ENCODE measurements at places on chromosomes 7 and 10. TPM values are rescaled to one million over a fixed set of nuclear protein-coding genes. Genes with fewer than 3 reads are reported as not detected.

GRCh38 chr10:130921911-130922440 is 389.5 kb downstream of the TCERG1L start:
- H3K27me3 ChIP-seq, result no peaks in the 10 kb centered on the region
- no peak overlapping the region for H3K27ac ChIP-seq
- no peak for DNase-seq
- no peaks in the 10 kb centered on the region for H3K36me3 ChIP-seq
- H3K4me1 ChIP-seq, result no peaks in the 10 kb centered on the region

Gene SPAM1
- total RNA-seq, result not detected

Gene LYZL1
- total RNA-seq, result not detected

DNA sequence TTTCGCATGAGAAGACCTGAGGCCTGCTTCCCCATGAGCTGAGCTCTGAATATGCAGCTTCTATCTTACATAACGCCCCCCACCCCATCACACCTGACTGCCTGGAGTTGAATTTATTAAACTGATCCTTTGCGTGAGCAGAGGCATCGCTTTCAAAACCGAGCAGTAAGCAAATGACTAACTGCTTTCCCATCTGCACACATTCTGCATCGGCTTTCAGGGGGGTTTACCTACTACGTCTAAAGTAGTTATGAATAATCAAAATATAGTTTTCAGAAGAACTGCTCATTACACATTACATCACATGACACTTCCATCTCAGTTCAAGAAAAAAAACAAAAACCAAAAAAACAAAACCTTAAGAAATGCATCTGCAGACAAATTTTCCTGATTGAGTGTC is 54.7 kb upstream of the EGR2 start:
- peaks cover 11% of the 10 kb centered on the region for H3K27me3 ChIP-seq
- H3K4me1 ChIP-seq, result peaks cover 5% of the 10 kb centered on the region
- no peaks in the 10 kb centered on the region for H3K36me3 ChIP-seq

DNA sequence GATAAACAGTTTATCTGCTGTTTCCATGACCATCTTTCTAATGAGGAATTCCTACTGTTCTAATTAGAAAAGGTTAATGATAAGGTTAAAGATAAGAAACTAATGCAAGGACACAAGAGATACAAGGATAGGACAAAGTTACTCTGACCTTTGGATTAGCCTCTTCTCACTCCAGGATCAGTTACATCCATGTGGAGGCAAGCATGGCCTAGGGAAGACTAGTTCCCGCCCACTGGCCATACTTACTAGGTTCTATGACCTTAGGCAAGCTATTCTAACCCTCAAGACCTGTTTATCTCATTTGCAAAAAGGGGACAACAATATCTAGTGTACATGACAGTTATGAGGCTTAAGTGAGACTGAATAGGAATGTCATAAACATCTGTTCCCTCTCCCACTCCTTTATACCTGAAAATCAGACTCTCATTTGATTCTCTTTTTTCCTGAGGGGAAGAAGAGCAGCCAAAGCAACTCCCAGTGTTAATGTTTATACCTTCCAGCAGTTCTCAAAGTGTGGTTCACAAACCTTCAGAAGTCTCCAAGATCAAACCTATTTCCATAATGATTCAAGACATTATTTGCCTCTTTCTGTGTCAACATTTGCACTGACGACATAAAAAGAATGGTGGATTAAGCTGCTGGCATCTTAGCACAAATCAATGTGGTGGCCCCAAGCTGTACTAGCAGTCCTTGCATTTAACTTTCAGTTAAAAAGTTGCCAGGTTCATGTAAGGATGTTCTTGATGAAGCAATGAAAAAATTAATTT is 72.0 kb downstream of the SRPK2 start:
- no peaks in the 10 kb centered on the region for H3K27me3 ChIP-seq
- H3K4me3 ChIP-seq, result no peak overlapping the region
- peaks cover 34% of the 10 kb centered on the region for H3K4me1 ChIP-seq
- H3K27ac ChIP-seq, result no peak overlapping the region
- DNase-seq, result no peak
- H3K36me3 ChIP-seq, result peaks cover 7% of the 10 kb centered on the region

Gene CYP2C19
- total RNA-seq, result not detected

GRCh38 chr7:55520426-55521140 is 51.7 kb downstream of the VOPP1 start:
- no peak for DNase-seq
- H3K4me3 ChIP-seq, result no peak overlapping the region
- no peaks in the 10 kb centered on the region for H3K27me3 ChIP-seq
- peaks cover 27% of the 10 kb centered on the region for H3K4me1 ChIP-seq

DNA sequence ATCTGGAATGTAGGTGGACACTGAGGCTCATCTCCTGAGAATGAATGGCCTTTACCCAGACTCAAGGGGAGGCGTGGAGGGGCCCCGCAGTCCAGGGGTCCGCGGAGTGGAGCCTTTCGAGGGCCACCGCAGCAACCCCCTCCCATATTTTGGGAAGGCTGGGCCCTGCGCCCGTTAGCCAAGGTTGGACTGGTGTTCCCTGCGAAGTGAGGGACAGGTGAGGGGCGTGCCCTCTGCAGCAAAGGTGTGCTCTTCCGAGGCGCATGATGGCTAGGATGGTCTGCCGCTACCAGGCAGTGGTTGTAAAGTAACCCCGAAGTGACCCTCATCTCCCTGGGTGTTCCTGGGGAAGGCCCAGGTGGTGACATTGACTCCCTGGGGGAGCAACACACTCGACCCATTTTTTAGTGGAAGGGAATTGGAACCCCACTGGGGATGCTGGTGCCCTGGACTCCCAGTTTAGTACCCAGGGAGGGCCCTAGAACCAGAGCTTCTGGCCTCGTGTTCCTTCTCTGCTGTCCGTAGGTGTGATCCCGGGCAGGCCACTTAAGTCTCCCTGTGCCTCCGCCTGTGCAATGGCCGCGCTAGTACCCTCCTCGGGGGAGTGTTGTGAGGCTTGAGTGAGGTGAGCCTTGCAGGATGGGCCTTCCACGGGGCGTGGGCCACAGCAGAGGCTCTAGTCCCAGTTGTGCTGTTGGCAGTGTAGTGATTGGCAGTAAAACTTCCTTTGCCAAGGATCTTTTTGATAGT is 779 bp downstream of the FAM241B start:
- no peaks in the 10 kb centered on the region for H3K27me3 ChIP-seq
- peak overlapping the region; percentile 68 for H3K4me3 ChIP-seq
- H3K27ac ChIP-seq, result no peak overlapping the region

- peaks cover 4% of the 10 kb centered on the region for H3K4me1 ChIP-seq
- peaks cover 50% of the 10 kb centered on the region for H3K36me3 ChIP-seq
- no peaks in the 10 kb centered on the region for H3K27me3 ChIP-seq
- DNase-seq, result no peak
Measured at GRCh38 chr10:26554246-26554645, 116.1 kb downstream of the APBB1IP start.

DNA sequence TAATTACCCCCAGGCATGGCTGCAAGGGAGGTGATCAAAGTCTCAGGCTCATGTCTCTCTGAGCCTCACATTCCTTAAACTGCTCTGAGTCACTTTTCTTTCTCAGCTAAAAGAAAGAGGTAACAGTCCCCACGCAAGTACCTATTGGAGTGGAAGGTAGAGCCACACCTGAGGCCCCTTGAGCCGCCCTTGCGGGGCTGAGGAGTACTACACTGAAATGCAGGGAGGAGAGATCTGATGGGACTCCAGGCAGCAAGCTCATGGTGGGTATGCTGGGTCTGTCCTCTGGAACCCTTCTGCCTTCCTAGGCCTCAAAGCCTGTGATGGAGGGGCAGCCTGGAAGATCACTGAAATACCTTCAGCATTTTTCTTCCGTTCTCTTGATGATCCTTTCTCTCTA is 960.0 kb downstream of the DNAJB9 start:
- no peaks in the 10 kb centered on the region for H3K36me3 ChIP-seq
- H3K27me3 ChIP-seq, result no peaks in the 10 kb centered on the region
- no peaks in the 10 kb centered on the region for H3K4me1 ChIP-seq
- DNase-seq, result no peak
- H3K27ac ChIP-seq, result no peak overlapping the region

DNA sequence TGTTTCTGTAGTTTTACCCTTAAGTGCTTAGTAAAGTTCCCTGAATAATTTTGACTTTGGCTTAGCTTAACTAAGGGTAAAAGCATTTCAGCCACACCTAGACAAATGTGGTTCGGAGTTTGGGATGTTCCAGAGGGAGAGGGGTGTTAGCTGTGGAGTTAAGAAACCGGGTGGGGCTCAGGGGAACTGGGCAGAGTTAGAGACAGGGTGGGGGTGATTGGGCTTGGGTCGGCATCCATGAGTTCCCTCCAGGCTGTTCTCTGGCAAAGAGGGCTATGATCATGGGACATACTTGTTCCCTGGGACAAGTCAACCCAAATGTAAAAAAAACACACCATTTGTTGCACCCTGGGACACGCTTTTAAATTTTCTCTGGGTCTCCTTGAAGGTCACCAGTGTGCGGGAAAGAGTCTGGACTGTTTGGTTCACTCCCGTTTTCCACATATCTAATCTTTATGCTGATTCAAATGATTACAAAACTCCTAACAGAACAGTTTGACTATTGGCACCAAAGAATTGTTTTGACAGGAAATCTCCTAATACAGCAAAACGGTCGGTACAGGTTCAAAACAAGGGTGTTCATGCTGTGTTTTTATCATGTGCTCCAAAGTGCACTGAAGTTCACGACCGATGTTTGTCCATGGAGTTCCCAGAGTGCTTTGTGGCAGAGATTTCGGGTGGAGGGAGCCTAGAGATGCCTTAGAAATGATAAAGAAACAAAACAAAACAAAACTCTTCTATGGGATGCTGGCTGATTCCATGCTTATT is 56.5 kb downstream of the PLXDC2 start:
- no peak overlapping the region for H3K4me3 ChIP-seq
- H3K36me3 ChIP-seq, result no peaks in the 10 kb centered on the region
- H3K4me1 ChIP-seq, result no peaks in the 10 kb centered on the region
- DNase-seq, result no peak

GRCh38 chr7:129797214-129797789 is 155.5 kb downstream of the UBE2H start:
- no peak overlapping the region for H3K4me3 ChIP-seq
- no peak for DNase-seq
- no peaks in the 10 kb centered on the region for H3K36me3 ChIP-seq
- H3K27ac ChIP-seq, result no peak overlapping the region

DNA sequence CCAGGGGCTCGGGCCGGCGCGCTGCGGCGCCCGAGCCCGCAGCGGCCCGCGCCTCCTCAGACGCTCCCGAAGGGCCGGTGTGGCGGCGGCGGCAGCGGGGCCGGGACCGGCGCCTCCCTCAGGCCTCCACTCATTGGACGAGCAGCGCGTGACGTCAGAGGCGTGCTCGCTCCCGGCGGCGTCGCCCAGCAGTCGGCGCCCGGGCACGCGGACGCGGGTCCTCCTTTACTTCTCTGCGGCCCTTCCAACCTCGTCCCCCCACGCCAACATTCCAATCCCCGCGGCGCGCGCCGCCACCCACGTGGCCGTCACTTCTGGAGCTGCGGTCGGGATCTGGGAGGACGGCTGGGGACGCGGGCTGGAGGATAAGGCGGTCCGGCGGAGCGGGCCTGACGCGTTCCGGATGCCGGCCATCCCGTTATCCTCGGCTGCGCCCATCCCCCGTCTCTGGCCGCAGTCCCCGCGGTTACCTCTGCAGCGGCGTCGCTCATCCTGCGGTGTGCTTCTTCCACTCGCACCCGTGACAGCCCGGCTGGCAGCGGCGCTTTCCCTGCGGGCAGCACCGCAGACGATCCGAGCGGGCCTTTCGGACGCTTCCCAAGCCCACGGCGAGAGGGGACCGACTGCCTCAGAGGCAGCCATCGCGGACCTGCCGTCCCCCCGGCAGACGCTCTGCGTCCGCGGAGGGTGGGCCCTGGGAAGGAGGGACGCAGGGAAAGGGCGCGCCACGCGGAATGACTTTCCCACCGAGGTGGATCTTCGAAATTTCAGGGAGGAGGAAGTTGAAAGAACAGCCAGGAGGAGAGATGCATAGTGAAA is at the start of gene PDZD8:
Gene PDZD8 (minus strand): TSS at position 81 of the 819 bp plus-strand sequence. CDS start 213 bp downstream, outside the sequence.
- peaks cover 27% of the 10 kb centered on the region for H3K4me1 ChIP-seq
- peaks cover 37% of the 10 kb centered on the region for H3K27me3 ChIP-seq
- H3K4me3 ChIP-seq, result peak within 1 kb of the TSS; percentile 92
- peak; percentile 91 for DNase-seq

Gene ADAMTS14
- 0.10 TPM for total RNA-seq

Gene ZNF425
- 0.87 TPM for total RNA-seq

DNA sequence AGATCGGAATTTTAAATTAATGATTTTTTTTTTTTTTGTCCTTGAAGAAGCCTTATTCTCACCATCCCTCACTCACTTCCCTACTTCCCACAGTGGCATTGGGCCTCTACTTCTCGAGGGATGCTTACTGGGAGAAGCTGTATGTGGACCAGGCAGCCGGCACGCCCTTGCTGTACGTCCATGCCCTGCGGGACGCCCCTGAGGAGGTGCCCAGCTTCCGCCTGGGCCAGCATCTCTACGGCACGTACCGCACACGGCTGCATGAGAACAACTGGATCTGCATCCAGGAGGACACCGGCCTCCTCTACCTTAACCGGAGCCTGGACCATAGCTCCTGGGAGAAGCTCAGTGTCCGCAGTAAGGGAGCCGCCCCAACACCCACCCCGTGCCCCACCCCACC is 23.5 kb downstream of the RET start:
- no peaks in the 10 kb centered on the region for H3K36me3 ChIP-seq
- DNase-seq, result no peak
- H3K27ac ChIP-seq, result no peak overlapping the region
- peaks cover 25% of the 10 kb centered on the region for H3K27me3 ChIP-seq
- H3K4me3 ChIP-seq, result no peak overlapping the region

DNA sequence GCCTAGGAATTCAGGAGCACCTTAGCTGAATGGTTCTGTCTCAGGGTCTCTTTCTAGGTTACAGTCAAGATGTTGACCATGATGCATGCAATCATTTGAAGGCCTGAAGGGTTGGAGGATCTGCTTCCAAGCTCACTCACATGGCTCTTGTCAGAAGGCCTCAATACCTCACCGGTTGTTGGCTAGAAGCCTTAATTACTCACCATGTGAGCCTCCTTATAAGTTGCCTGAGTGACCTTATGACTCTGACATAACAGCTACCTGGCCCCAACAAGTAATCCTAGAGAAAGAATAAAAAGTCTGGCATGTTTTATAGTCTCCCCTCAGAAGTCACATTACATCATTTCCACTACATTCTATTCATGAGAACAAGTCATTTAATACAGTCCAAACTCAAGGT is 3.4 kb upstream of the C1GALT1 start:
- peaks cover 2% of the 10 kb centered on the region for H3K36me3 ChIP-seq
- no peak for DNase-seq
- H3K27ac ChIP-seq, result no peak overlapping the region
- peaks cover 17% of the 10 kb centered on the region for H3K4me1 ChIP-seq
- no peak overlapping the region for H3K4me3 ChIP-seq
